ENCODE measurements at places on chromosomes 16 and 17.

- no peak for DNase-seq
These were observed 308.3 kb downstream of the SOX9 start for GRCh38 chr17:72429066-72429638.

DNA sequence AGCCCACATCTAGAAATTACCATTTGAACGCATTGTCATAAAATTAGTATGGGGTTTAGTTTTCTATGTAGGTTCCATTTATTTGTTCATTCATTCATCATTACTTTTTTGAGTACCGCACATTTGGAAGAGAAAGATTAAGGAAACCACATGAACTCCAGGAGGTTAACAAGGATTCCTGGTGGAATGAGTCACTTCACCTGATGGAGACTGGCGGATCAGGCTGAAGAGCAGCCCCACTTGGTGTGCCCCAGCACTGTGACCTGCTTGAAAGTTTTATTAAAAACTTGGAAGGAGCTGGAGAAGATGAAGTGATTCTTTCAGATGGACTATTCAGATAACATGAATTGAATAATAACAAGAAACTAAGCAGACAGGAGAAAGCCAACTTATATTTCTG is 293.6 kb upstream of the CDH11 start:
- DNase-seq: no peak

GRCh38 chr16:83238949-83239691 is 568.7 kb upstream of the HSBP1 start:
- no peak for DNase-seq

- DNase-seq: no peak
These were observed 225.1 kb downstream of the IRX3 start for GRCh38 chr16:54061454-54061853.

- no peak for DNase-seq
These were observed 2.2 kb downstream of the RNF213 start for GRCh38 chr17:80262775-80263244.

GRCh38 chr17:47684025-47684424 is 9.9 kb upstream of the TBKBP1 start:
- DNase-seq: no peak

GRCh38 chr17:67573987-67574657 is 143.6 kb upstream of the NOL11 start:
- DNase-seq: no peak

DNA sequence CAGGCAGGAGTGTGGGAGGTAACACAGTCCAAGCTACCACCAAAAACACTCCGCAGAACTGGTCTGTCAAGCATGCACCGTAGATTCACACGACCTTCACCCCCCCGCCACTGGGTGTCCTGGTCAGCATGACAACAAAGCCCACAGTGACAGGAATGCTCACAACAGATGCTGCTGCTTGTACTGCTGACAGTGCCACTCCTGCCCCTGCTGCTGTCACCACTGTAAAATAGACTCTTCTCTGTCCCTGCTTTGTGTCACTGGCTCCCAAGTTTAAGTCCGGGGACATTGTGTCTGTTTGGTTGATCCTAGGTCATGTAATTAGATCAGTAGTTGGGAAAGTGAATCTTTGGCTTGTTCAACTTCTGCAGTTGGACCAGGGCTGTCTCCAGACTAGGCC is 7.0 kb upstream of the ODF4 start:
- DNase-seq: no peak

GRCh38 chr17:79648181-79648831 is 37.5 kb upstream of the RBFOX3 start:
- no peak for DNase-seq

- no peak for DNase-seq
These were observed 47.5 kb upstream of the ENDOV start for GRCh38 chr17:80367503-80367902.

DNA sequence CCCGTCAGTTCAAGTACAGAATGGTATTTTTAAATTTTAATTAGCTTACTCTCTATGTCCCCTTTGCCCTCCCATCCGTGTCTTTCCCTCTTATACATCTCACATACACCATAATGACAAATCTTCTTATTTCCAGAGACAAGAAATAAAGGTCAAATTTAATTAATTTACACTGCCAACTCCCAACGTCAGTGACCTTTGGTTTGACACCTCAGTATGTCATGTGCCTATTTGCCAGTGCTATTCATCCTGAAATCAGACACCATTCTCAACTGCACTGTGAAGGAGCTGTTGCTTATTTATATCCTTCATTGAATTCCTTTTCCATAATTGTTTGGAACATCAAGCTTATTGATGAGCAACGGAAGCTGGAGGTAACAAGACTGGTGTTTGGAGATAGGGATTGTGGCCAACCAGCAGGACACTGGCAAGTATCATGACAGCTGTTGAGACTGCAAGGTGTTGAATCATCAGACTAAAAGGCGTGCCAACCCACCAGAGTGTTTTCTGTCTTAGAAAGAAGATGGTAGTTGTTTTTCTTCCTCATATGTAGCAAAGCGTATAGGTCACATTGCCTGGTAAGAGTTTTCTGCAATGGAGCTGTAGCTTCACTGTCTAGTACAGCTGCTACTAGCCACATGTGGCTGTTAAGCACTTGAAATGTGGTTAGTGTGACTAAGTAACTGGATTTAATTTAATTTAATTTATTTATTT is 12.5 kb downstream of the CALCOCO2 start:
- DNase-seq: no peak

DNA sequence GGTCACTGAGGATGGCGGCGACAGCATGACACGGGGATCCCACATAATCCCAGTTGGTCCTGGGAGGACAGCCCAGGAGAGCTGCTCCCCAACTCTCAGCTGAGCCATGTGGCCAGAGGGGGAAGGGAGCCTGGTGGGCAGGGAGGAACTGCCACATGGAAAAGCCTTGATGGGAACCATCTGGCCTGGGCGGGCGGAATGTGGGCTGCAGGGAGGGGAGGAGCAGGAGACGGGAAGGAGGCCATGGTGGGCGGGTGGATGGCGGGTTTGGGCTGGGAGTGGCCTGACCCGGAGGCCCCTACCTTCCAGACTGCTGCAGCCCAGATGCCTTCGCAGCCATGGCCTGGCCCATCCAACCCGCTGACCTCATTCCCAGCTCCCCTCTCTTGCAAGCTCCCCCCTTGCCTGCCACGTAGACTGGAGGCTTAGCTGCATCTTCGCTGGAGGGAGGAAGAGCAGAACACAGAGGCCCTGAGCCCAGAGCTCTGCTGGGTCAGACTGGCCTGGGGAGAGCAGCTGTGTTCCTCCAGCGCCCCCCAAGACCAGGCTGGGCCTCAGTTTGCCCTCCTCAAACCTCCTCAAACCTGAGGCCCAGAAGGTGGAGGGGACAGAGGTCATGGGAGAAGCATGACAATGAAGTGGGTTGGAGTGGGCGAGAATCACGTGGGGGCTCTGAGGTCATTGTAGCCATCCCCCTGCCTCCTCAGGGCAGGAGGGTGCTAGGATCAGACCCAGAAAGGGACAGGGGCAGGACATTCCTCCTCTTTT is 8.2 kb upstream of the COL1A1 start:
- no peak for DNase-seq

- no peak for DNase-seq
These were observed 10.5 kb upstream of the NUDT7 start for GRCh38 chr16:77711775-77712174.

GRCh38 chr17:79562931-79563210 is 48.0 kb downstream of the RBFOX3 start:
- DNase-seq: no peak

DNA sequence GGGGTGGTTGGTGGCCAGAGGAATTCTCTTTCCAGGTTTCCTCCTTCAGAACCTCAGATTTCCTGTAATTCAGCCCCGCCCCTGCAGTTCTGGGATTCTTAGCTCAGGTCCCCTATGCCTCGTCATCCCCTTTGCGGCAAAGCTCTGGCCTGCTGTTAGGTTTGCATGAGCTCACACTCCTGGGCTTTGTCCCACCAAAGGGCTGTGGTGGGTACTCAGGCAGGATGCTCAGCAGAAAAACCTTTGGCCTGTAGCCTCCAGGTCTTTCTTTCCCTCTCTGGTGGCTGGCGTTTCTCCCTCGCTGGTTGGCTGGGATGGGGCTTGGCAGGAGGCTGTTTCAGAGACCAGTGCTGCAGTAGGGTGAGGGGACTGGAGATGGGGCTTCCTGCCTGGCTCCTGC is 9.6 kb upstream of the PLEKHG4 start:
- DNase-seq: no peak

DNA sequence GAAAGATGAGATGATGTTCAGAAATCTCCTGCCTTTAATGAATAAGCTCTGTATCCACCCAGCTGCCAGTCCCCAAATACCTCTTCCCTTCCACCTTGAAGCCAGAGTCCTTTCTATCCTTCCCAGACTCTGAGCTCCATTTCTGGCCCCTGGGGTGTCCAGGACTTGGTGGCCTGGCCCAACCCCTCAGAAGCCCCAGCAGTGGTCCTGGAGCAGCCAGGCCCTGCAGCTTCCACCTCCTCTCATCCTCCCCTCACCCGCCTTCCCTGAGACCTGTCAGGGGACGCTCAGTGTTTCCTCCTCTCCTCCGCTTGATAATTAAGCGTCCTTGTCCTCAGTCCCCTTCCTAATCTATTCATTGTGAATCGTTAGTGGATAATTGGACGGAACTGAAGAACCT is 95.2 kb upstream of the CCL1 start:
- no peak for DNase-seq

DNA sequence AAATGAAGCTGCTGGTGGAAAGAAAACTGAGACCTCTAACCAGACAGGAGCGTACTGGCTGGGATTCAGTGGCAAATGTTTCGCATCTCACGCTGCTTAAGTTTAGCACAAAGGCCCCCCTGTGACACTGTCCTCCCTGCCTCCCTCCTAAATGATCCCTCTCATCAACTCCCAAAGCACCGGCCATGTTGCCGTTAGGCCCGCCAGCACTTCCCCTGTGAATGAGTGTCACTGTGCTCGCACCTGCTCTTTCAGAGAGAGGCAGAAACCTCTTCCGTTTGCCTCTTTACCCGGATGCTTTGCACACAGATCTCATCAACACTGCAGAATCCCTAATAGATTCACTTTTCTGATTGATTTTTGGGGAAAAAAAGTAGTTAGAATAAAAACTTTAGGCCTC is 26.5 kb downstream of the MBTPS1 start:
- DNase-seq: no peak

- DNase-seq: peak; percentile 55
These were observed 6.4 kb downstream of the NFE2L1 start for GRCh38 chr17:48054238-48055185.

- DNase-seq: no peak
These were observed 257.8 kb downstream of the CPPED1 start for GRCh38 chr16:12545792-12546342.

GRCh38 chr16:86631444-86631843 is 53.1 kb downstream of the FOXL1 start:
- DNase-seq: no peak

DNA sequence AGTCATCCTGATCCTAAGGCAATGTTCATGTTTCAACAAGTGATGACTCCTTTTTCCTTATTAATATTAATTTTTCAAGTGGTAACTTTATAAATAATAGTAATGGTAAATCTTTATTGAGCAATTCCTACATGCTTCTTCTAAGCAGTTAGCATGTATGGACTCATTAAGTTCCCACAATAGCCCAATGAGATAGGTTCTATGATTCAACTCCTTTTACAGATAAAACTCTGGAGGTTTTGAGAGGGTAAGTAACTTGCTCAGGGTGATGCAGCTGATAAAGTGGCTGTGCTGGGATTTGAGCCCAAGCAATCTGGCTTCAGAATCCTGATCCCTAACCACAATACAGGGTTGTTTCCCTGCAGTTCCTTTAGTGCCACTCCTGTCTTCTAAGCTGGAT is 25.3 kb downstream of the SLC47A1 start:
- no peak for DNase-seq

DNA sequence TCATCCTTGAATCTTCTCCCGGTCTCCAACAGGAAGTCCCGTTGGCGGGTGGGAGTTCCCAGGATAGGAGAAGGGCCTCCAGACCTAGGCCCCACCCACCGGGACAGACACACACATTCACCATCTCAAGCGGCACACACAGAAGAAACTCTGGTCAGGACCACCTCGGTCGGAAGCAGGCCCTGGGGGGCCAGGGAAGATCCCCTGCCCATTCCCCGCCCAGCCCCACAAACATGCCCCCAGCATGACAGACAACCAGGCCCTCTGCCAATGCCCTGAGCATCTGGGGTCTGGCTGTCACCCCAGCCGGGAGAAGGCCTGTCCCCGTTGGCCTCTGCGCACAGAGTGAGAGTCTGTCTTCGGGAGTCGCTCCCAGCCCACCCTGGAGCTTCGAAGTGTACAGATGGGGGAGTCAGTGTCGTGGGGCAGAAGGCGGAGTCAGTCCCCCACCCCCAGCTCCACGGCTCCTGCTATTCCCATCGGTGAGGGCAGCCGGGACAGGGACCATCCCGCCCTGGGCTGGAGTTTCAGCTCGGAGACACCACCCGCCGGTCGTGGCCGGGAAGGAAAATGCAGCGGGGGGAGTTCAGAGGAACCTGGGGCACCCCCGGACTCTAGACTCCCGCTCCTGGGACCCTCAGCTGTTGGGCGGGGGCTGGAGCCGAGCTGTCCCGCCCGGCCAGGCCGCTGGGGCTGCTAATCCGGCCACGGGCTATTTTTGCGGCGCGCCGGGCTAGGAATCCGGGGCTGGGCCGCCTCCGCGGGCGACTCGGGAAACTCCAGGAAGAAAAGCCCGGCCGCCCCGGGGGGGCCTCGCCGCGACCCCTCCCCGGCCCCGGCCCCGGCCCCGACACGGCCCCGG is 660 bp downstream of the RHBDF1 start:
- DNase-seq: no peak

GRCh38 chr16:1180549-1181403 is 27.9 kb downstream of the CACNA1H start:
- DNase-seq: no peak

- DNase-seq: no peak
These were observed 259.8 kb upstream of the MON1B start for GRCh38 chr16:76931186-76931585.

- DNase-seq: no peak
These were observed 10.3 kb upstream of the NPTX1 start for GRCh38 chr17:80486692-80487091.

- no peak for DNase-seq
These were observed 3.1 kb downstream of the HAGHL start for GRCh38 chr16:729768-730665.

- no peak for DNase-seq
These were observed 292.5 kb downstream of the XYLT1 start for GRCh38 chr16:17177959-17178905.

GRCh38 chr16:31453255-31454204 is 5.8 kb upstream of the ARMC5 start:
- no peak for DNase-seq

GRCh38 chr16:50497592-50497991 is 50.6 kb upstream of the NKD1 start:
- DNase-seq: no peak

DNA sequence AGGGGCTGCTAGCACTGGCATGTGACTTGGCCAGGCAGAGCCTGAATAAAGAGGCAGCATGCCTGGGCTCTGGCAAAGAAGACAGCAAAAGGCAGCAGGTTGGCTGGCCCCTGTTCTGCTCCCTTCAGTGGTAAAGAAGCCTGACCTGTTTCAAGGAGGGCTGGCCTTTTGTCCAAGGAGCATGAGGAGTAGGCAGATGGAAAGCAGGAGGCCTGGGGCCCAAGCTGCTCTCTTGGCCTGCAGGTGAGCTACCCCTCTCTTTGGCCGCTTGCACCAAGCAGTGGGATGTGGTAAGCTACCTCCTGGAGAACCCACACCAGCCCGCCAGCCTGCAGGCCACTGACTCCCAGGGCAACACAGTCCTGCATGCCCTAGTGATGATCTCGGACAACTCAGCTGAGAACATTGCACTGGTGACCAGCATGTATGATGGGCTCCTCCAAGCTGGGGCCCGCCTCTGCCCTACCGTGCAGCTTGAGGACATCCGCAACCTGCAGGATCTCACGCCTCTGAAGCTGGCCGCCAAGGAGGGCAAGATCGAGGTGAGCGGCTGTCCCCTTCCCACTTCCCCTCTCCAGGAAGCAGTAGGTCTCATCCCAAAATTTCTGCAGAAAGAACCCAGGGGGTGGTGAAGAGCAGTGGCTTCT is 8.0 kb downstream of the TRPV2 start:
- no peak for DNase-seq

All from substantia nigra (tissue), 51 donors.